Natural killer cell treated with Interleukin-12 subunit alpha and Interleukin-12 subunit beta and Interleukin-15 and Interleukin-18, amount 100 ng/mL, for 72 hours (primary cell): ENCODE measurements at places on chromosomes 4 and X.
A peak's percentile ranks its signal among the peaks of the same experiment; 100 is the strongest.

DNA sequence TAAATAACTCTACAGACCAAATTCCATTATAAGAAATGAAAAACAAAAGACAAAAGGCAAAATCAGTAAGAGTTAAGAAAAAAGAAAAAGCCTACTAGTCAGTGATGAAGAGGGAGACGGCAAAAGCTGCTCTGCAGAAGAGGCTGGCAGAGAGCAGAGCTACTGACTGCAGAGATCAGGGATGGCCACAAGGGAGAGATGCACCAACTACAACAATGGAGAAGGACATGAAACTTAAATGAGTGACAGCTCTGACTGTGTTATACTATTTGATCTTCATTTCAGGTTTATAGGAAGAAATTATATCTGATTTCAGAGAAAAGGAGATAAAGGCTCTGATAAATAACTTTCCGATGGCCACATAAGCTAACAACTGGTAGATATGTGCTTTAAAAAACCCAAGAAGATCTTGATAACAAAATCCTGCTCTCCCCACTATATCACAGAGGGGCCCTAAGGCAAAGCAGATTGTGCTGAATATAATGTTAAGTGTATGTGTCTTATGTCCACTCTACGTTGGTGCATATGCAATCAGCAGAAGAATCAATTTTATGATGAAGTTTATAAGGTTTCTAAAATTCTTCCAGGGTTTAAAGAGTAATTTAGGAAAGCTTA is 58.4 kb upstream of the COX18 start:
- no peak for DNase-seq

DNA sequence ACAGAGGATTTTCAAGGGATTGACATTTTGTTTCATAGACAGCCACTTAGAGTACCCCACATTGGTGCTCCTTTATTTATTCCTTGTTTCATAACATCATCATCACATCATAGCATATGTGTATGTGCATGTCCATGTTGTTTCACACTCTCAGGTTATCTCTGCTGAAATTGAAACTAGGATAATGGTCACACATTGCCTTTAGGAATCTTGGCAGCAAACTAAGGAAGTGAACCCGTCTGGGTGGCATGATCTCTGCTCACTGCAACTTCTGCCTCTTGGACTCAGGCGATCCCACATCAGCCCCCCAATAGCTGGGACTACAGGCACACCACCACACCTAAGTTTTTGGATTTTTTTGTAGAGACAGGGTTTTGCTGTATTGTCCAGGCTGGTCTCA is 234.2 kb upstream of the ANKRD50 start:
- DNase-seq = no peak

DNA sequence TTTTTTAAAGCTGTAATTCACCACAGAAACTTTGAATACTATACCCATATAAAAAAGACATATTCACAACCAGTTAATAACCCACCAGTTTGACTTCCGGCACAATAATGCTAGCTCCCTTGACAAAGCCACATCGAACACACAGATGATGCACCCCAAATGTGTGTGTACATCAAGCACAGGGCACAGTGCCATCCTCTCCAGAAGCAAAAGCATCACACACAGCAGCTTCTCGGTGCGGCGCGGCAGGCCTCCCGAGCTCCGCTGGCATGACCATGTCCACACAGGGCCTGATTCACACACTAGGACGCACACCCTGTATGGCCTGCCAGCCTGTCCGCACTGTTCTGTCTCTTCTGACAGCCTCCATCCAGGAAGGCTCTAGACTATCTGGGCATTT is 88.0 kb downstream of the LEF1 start:
- no peak for DNase-seq

DNA sequence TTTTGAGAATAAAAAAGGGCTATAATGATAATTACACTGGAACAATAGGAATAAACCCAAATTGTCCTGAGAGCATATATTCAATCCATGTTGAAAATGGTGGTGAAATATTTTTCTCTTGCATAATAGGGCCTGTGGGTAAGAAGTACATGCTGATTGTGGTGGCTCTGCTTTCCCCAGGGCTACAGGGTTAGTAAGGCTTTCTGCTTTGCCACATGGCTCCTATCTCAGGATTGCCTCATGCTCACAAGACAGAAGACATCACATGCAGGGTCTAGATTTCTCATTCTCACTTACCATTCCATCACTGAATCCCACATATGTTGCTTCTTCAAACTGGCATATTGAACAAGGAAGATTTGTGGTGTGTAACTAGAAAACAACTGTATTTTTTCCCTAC is 12.4 kb upstream of the VEGFC start:
- no peak for DNase-seq

- no peak for DNase-seq
These were observed 1249.4 kb upstream of the IGFBP7 start for GRCh38 chr4:58359590-58359989.

DNA sequence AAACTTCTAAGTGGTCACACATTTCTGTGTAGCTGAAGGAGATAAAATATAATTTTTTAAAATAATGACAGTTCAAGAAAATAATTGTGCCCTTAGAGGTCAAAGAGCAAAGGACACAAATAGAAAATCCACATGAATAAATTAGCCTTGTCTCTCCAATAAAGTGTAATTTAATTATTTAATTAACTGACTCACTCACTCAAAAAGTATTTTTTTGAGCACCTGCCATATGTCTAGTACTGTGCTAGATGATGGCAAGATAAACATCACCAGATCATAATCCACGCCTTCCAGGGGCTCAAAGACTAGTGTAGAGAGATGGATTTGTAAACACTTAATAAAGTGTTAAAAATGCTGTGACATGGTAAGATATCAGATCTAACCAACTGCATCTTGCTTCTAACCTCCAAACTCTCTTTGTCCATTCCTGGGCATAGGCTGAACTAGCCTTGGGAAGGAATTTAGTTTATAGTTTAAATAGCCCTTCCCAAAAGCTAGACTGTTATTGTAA is 112.5 kb downstream of the SCLT1 start:
- DNase-seq = no peak

GRCh38 chr4:146521541-146522097 is at the start of gene SLC10A7:
Gene SLC10A7 (minus strand): TSS chr4:146521940. CDS start chr4:146521717, 223 bp downstream.
- peak; percentile 75 for DNase-seq

GRCh38 chr4:114178392-114178791 is 198.9 kb upstream of the ARSJ start:
- no peak for DNase-seq

DNA sequence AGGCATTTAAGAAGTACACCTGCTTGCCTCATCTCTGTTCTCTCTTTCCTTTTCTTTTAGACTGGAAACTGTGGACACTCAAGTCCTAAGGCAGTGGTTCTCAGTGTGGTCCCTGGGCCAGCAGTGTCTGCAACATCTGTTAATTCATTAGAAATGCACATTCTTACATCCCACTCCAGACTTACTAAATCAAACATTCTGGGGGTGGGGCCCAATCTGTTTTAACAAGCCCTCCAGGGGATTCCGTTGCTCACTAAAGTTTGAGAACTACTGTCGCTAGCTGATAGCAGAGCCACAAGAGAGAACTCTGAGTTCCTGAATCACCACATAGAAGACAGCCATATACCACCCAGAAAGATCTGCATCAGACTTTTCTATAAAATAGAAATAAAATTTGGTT is 430.6 kb downstream of the BCOR start:
- DNase-seq = no peak

- DNase-seq = no peak
These were observed 24.0 kb upstream of the SGMS2 start for GRCh38 chr4:107800706-107801105.

- DNase-seq = peak; percentile 63
These were observed 30.1 kb downstream of the NOP14 start for GRCh38 chr4:2932951-2933565.

DNA sequence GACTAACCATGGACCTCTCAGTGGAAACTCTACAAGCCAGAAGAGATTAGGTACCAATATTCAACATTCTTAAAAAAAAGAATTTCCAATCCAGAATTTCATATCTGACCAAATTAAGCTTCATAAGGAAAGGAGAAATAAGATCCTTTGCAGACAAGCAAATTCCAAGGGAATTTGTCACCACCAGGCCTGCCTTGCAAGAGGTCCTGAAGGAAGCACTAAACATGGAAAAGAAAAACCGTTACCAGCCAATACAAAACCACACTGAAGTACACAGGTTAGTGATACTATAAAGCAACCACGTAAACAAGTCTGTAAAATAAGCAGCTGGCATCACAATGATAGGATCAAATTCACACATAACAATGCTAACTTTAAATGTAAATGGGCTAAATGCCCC is 156.6 kb downstream of the FAM13A start:
- no peak for DNase-seq

- no peak for DNase-seq
These were observed 1023.3 kb upstream of the TENM3 start for GRCh38 chr4:181219783-181220416.

DNA sequence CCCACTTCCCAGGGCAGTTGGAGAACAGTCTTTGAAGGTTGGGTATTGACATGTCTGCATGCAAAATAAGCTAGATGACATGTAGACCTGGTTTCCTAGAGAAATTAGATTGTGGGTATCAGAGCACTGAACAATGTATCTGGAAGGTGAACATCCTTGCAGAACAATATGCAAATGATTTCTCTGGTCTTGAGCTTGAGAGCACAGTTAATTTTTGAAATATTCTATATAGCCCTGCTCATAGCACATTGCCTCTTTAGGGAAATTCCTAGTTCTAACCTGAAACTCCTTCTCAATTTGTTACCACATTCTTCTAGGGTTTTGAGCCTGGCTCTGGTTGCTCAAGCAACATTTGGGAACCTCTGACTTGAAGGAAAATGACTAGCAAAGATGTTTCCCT is 41.6 kb upstream of the LAS1L start:
- DNase-seq = no peak

GRCh38 chr4:104901438-104901837 is 245.2 kb upstream of the TET2 start:
- no peak for DNase-seq

DNA sequence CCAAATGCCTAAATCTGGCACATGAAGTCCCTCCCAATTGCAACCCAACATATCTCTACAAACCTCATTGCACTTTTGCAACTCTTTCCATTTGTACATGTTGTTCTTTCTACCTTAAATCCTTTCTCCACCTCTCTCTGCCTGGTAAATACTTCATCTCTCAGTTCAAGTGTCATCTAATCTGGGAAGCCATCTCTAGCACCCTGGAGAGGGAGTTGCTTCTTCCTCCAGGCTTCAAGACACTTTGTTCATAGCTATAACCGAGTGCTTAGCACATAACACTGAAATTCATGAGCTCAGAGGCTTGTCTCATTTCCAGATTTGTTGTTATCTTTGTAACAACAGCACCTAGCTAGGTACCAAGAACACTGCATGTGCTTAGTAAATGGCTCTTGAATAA is 114.8 kb upstream of the NAP1L5 start:
- DNase-seq = no peak

DNA sequence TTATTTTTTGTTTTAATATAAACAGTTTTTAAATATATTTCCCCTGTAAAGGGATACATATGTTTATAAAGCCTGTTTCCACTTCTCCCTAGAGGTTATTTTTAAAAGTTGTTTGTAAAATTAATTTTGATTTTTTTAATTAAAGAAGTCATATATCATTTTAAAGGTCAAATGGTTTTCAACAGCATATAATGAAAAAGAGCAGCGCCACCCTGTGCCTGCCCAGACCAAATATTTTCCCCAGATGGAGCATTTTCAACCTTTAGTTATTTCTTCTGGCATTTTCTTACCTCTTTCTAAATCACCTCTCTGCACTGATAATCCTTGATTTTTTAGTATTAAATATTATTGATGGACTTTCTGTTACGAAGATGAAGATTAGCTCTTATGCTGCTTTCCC is 21.0 kb downstream of the MSX1 start:
- DNase-seq = no peak

GRCh38 chr4:122687531-122688061 is 44.9 kb upstream of the BBS12 start:
- DNase-seq = no peak

DNA sequence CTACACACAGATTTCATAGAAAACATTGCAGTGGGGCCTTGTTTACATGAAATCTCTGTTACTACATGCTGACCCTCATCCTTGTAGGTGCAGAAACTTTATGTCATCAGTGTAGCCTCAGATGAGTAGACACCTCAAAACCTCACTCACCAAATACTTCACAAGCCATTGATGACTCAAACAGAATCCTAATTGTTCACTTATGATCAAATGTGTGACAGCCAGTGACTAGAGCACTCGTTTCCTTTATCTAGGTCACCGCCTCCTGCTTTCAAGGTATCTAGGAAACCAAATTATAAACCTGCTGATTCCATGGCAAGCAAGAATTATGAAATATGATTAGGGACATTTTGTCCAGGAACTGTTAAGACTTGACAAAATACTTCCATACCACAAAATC is 255.8 kb upstream of the GPRIN3 start:
- DNase-seq = no peak

DNA sequence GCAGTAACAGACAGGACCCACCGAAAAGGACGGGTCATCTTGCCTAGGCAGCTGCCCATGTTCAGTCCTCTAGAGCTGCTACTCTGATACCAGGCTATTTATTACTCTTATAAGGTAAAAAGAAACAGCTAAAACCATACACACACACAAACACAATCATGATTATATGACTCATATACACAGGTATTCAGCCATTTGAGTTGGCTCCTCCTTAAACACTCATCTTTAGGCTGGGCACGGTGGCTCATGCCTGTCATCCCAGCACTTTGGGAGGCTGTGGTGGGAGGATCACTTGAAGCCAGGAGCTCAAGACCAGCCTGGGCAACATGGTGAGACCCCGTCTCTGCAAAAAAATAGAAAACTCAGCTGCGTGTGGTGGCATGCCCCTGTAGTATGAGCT is 76.6 kb downstream of the F11 start:
- no peak for DNase-seq

DNA sequence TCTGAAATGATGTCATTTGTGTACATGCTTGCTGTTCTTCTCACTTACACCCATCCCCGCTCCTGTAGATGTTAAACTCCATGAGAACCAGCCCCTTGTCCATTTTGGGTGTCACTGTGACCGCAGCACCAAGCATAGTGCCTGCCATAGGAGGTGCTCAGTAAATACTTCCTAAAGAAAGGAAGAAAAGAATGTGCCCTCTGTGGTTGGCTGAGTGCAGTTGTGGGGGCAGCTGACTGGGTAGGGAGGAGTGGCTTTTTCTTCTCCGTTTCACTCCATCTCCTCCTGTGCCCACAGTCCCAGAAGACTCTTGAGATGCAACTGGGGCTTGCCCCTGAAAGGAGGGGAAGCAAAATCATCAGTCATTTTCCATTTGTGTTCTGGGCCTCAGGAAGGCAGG is 25.5 kb downstream of the PHEX start:
- DNase-seq = no peak

GRCh38 chrX:151167791-151168345 is 8.5 kb upstream of the GPR50 start:
- no peak for DNase-seq

GRCh38 chr4:37715889-37716402 is 29.8 kb upstream of the RELL1 start:
- DNase-seq = no peak

DNA sequence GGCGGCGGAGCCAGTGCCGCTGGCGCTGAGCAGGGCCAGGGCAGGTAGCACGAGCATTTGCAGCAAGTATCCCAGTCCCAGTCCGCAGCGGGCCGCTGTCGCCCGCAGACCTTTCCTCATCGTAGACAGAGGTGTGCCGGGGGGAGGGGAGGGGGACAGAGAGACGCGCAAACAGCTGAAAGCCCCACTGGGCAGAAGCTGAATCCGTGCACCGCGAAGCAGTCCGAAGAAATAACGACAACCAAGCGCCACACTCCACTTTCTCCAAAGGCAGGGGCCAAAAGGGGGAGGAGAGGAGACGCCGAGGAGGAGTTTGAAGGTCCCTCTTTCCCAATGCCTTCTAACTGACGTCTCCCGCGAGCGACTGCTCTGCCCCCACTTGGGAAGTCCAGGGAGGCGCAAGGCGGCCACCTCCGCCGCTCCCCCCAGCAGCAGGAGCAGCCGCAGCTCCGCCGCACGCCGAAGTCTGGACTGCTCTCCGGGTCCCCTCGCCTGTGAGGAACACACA is at the start of gene UNC5C:
Gene UNC5C, minus strand, starts transcription at position 236 of the 508 bp plus-strand sequence.
- no peak for DNase-seq
